Heart left ventricle (tissue), 16 donors: ENCODE measurements at places on chromosomes 12 and 14. TPM values are rescaled to one million over a fixed set of nuclear protein-coding genes. Genes with fewer than 3 reads are reported as not detected.

MIP gene
- total RNA-seq = not detected

DAO gene
- total RNA-seq = not detected

MGP gene
- 507 TPM for total RNA-seq

MYF6 gene
- not detected for total RNA-seq

SCNN1A gene
- total RNA-seq = 0.43 TPM

PLEKHD1 gene
- not detected for total RNA-seq

LRRC23 gene
- total RNA-seq = 9.0 TPM

LRRK2 gene
- 12.3 TPM for total RNA-seq

AKT1 gene
- total RNA-seq = 156 TPM

INHBC gene
- total RNA-seq = not detected

DDX54 gene
- total RNA-seq = 38.2 TPM

BCL2L14 gene
- not detected for total RNA-seq

SLC39A2 gene
- not detected for total RNA-seq
